Stimulated activated CD8-positive, alpha-beta memory T cell treated with anti-CD3 and anti-CD28 coated beads, Interleukin-4, amount 100 ng/mL, for 1 hour (primary cell): ENCODE measurements at places on chromosomes 16 and 17.

- DNase-seq = no peak
These were observed 11.8 kb downstream of the STXBP4 start for GRCh38 chr17:54980375-54980774.

DNA sequence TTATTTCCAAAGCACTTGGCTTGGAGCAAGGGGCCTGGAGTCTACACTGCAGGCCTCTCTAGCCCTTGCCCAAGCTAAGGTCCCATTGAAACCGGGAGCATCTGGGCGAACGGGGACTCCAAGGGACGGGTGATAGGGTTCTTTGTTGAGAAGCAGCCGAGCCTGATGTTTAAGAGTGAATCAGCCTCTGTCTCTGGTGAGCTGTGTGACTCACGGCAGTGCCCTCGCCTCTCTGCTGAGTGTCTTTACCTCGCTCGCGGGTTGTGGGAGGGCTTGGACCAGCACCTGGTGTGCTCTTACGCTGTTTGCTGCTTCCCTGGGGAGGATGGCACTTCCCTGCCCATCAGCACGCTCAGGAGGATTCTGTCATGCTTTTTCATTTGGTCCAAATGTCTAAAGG, 1.3 kb downstream of the HGS start:
- DNase-seq = no peak

DNA sequence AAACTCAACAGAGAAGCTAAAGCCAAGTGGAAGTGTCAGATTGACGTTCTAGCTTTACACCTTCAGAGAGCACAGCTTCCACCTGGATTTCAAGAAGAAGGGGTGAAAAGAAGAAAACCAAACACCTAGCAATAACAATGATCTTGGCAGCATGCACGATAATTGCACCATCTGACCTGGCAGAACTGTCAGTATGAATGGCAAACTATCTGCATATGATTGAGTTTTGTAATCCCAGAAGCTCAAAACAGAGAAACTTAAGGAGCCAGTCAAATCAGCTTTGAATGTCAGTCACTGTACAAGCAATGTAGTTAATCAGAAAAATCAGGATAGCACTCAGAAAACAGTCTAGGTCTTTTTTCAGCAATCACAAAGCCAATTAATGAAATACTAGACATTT, 427.1 kb downstream of the ZFHX3 start:
- DNase-seq = no peak

DNA sequence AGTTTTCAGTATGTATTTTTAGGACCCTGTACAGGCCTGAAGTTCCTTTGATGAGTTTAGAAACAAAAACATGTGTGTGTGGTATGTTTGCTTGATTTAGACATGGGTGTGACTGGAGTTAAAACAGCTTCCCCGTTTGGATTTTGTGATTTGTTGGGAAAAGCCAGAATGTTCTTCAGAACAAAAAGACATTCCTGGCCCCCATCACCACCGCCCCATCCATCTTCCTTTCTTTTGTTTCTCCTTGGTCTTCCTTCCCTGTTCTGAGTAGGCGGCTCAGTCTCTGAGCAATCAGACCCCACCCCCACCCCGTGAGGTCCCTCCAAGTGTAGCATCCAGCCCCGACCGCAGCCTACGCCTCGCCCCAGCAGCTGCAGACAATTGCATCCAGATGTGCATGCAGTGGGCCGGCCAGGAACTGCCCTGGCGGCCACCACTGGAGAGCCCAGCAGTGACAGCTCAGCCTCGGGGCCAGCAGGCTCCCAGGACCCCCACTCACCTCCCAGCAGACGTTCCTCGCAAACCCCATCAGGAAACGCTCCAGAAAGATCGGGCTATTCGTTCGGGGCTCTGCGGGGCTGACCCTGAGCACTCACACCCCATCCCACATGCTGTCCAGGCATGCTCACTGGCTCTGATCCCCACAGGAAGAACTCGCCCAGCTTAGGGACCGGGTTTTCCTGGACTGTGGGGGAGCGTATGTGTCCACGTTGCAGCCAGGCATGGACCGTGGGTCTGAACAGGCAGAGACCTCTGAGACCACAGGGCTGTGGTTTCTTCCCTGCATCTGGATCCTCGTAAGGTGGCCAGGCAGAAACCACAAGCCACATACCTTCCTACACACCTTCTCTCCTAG, 99.8 kb upstream of the CDH5 start:
- DNase-seq = no peak

DNA sequence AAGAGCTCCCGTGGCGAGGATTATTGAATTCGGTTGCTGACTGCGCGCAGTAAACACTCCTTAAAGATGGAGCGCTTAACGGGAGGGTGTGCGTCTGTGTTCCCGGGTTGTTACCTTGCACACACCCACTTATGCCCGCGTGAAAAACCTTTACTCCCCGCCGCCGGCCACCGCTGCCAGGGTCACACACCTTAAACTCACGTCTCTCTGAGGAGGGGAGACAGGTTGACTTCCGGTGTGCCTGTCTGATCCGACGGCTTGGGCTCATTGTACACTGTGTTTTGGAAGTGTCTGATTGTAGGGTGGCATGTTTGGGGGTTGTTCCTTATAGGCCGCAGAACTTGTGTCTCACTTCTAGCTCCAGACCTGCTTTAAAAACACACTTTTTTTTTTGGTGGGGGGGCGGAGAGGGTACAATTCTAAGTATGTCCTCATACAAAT, 66.8 kb downstream of the KPNA2 start:
- DNase-seq = no peak

DNA sequence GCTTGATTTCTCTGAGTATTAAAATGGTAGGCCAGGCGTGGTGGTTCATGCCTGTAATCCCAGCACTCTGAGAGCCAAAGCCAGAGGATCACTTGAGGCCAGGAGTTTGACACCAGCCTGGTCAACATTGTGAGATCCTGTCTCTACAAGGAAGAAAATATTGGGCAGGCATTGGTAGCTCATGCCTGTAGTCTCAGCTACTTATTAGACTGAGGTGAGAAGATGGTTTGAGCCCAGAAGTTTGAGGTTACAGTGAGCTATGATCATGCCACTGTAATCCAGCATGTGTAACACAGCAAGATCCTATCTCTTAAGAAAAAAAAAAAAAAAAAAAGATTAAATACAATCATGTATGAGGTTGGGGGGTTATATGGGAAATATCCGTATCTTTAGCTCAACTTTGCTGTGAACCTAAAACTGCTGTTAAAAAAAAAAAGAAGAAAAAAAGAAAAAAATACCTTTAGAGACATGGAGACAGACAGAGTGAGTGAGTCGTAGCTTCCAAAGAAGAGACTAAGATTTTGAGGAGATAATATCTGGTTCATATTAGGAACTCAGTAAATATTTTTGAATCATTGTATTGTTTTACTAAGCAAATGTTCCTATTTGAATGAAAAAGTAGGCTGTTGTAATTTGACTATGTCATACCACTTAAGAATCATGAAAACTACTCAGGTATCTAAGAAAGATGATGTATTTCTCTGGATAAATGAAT, 325.7 kb upstream of the TBX2 start:
- no peak for DNase-seq

DNA sequence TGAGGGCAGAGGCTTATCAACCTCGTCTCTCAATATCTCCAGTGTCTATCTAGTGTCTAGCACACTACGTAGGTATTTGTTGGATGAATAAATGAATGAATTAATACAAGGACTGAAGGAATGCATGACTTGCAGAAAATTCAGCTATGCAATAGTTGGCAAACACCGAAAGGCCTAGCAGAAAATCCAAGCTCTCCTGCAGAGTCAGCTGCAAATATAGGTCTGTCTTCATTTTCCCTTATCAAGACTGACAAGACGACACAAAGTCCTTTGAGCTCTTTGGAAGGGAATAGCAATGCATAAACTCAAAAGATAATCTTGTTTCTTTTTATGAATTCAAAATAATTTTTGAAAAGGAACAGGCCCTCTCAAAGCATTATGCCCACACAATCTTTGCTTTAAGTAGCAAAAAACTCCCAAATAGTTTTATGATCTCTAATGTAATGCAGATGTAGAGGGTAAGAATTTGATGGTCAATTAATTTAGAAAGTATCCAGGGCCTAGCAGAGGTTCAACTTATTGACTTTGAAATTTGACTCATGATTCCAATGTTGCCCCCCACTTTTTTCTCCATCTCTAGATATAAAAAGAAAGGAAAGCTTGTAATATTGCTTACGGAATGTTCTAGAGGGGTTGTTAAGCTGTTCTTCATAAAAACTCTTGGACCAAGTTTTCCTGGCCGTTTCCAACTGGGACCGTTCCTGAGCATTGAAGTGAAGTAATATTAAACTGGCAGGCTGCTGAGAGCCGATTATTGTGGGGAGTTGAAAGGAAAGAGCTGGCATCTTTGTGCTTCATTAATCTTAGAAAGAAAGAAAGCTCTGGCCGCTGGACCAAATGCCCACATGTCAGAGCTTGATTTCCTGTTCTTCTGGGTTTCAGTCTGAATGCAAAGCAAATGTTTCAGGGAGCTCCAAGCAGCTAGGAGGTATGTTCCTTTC, 227.3 kb downstream of the HS3ST3A1 start:
- no peak for DNase-seq

DNA sequence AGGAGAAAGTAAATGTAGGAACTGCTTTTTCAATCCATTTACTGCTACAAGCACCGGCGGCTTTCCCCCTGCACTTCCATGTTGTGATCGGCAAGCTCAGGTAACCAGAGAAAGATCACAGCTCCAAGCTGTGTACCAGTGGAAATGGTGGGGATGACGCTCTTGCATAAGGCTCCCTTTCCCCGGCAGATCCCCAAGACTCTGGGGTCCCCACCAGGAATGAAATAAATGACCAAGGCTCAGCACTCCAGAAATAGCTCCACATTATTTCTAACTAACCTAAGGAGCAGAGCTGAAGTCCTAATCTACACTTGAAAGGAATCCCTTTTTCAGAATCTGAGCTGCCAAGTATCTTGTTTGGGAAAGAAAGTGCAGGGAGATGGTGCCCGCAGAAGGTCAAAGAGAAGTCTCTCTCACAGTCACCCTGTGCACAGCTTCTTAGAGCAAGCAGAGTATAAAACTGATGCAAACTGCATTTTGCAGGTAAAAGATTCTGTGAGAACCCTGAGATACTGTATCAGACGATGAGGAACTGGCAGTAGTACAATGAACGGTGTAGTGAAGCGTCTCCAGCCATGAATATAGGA, 11.1 kb downstream of the GRB2 start:
- DNase-seq = no peak

GRCh38 chr16:11251525-11252481, 4.2 kb downstream of the SOCS1 start:
- peak; percentile 63 for DNase-seq

DNA sequence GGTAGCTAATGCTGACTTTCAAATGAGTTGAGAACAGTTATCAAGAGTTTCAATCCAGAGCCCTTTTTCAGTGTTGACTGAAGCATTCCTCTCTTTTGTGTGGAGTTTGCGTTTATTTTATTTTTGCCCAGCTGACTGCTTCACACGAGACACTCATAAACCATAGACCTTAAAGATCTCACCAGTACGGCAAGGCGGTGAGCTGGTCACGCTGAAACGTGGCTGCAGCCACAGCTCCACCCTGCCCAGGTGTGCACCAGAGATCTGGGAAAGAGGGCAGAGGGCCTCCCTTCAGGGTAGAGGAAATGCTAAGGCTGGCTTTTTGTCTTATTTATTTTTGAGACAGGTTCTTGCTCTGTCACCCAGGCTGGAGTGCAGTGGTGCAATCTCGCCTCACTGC, 112.2 kb downstream of the AATF start:
- no peak for DNase-seq

GRCh38 chr16:56409195-56409594, 16.1 kb downstream of the AMFR start:
- no peak for DNase-seq

GRCh38 chr17:48601207-48601538, 3.6 kb downstream of the HOXB6 start:
- DNase-seq = no peak

- no peak for DNase-seq
These were observed 77.6 kb upstream of the GSE1 start for GRCh38 chr16:85535352-85536072.
